Muscle of back (tissue), 13 donors: ENCODE measurements at places on chromosomes 5 and 9.

DNA sequence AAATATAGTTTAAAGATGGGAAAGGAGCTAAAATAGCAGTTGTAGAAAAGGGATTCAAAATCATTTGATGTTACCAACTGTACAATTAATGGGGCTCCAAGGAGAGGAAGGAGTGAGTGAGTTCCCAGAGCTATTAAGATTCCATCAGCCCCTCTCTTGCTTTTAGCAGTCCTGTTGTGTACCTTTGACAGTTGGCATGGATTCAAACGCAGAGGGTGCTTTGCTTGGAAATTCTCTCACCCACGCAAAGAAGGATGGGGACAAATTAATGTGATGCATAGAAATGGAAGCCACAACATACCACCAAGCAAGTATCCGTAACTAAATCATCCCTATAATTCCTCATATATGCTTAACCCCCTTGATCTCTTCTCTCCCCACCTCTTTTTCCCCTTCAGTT, 461.3 kb downstream of the EBF1 start:
- DNase-seq, result no peak

GRCh38 chr5:54162184-54162583, 148.2 kb downstream of the ARL15 start:
- DNase-seq, result no peak

- DNase-seq, result no peak
These were observed 82.9 kb downstream of the CACNA1B start for GRCh38 chr9:137960496-137960895.

DNA sequence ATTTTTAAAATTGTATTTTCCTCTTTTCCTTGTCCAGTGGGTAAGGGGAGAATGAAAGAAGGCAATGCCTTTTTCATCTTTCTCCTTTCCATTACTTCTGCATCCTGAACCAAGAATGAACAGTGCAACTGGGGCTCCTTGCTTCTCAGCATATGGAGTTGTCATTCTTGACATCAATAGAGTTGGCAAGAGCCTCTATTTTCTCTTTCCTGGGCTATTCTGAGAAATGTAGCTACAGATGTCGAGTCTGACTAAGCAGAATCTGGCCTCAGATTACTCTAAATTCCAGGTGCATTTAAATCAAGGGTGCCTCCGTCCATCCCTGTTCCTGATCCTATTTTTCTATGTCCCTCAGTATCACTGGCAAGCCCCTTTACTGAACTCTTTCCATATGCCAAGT, 244.8 kb downstream of the GLIS3 start:
- DNase-seq, result no peak

GRCh38 chr5:94993491-94993890, 291.4 kb downstream of the MCTP1 start:
- DNase-seq, result no peak
